CD4-positive, alpha-beta T cell treated with Interleukin-4 for 1 hour (primary cell): ENCODE measurements at places on chromosomes 7 and 10.

GRCh38 chr10:92809840-92810239 lies 38.5 kb upstream of the EXOC6 start:
- DNase-seq: no peak

DNA sequence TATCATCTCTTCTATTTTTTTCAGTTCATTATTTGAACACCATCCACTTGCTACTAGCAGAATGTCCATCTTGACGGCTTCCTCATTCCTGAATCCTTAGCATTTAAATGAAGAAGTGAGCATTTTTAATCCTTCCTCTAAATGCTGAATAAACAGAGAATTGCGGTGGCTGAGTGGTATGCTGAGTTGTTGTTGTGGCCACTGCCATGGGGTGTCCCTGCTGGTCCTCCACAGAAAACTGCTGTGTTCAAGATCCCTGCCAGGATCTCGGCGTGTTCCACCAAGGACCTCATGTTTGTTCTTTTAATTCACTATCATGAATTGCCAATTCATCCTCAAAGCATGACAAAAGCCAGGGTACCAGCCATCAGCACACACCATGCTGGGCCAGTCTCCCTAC lies 48.9 kb upstream of the HABP2 start:
- no peak for DNase-seq

DNA sequence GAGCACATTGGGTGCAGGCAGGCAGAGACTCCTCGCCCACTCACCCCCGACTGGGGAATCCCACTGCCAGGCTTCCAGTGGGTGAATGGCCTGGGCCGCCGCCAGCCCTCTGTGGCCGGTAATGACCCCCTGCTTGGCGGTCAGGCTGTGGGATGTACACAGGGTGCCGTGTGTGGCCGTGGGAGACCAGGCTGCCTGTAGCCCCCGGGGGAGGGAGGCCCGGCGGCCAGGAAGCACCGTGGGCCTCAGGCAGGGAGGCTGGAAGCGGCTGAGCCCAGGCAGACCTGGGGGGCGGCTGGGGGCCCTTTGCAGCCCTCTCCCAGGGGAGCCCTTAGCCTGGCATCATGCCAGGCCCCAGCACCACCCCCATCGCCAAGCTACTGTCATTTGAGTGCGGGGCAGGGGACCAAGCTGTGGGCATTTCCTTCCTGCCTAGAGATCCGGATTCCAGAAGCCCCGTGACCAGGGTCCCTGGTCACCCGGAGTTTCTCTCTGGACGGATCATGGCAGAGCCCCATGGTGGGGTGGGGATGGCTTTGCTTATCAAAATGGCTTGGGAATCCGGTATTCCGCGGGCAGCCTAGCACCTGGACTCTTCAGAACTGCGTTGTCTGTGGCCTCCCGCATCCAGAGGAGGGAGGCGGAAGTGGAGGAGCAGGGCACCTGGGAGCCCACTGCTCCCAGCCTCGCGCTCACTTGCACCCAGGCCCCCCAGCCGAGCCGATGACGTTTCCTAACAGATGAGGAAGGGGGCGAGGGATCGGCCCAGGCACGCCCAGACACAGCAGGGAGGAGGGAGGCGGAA lies 1.1 kb downstream of the TTYH3 start:
- DNase-seq: peak; percentile 53

DNA sequence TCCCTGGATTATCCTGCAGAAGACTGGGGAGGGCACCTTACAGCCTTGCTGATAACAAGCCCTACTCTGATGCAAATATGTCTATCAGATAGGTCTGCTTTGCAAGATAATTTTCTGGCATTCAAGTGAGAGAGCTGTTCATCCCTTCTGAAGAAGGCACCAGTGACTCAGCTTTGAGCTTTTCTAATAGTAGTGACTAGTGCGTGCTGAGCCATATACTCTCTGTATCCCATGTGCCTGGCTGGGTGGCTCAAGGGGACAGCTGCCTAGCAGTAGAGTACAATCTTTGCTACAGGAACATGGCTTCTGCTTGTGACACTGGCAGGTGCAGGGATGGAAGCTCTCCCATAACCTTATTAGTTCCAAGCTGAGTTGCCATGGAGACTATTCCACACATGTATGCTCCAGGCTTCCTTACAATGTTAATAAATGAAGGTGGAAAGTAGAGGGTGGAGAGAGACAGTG lies 35.0 kb upstream of the ABCB4 start:
- DNase-seq: no peak

DNA sequence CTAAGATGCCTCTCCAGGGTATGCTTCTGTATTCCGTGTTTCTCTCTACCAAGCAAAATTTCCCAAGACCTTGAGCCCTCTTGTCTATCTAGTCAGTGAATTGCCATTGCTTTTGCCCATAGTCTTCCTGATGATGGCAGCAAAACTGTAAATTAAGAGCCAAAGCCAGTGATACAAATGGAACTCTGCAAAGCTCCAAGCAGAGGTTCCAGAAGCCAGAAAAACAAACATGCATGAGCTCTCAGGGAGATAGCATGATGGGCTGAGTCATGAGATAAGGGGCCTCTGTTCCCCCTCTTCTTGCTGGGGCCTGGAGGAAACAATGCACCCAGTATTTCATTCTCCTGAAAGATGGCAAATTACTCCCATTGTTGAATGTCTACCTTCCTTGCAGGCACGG lies 24.7 kb downstream of the LSMEM1 start:
- no peak for DNase-seq

- DNase-seq: no peak
Observed at GRCh38 chr10:59085054-59085453, 91.4 kb upstream of the PHYHIPL start.

- no peak for DNase-seq
Observed at GRCh38 chr7:48255046-48255445, 83.8 kb downstream of the ABCA13 start.

- no peak for DNase-seq
Observed at GRCh38 chr7:112485766-112486165, 5.0 kb downstream of the LSMEM1 start.

DNA sequence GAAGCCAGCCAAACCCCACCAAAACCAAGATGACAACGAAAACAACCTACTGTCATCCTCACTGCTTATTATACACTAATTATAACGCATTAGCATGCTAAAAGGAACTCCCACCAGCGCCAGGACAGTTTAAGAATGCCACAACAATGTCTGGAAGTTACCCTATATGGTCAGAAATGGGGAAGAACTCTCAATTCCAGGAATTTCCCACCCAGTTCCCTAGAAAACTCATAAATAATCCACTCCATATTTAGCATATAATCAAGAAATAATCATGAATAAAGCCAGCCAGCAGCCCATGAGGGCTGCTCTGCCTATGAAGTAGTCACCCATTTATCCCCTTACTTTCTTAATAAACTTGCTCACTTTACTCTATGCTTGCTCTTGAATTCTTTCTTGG lies 20.8 kb downstream of the MICU1 start:
- no peak for DNase-seq

DNA sequence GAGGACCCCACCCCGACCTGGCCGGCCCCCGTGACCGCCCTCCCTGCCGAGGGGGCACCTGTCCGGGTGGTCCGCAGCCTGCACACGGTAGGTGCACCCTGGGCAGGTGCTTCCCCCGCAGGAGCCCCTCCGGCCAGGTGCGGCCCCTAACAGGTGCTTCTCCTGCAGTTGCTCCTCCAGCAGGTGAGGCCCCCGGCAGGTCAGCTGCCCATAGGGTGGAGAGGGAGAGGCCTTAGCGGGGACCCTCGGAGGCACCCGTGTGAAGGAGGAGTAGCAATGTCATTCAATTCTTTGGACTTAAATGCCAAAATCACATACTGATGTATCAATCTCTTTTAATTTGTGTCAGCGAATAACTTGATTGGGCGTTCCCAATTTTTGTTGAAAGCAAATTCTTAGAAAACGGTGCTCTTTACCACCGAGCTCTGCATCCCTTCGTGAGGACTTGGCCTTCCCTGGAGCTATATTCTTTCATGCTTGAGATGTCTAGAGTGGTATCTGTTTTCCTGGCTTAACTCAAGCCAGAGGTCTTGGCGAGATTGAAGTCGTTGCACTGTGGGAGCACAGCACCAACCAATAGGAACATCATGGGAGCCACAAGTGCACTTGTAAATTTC lies 738 bp upstream of the NCAPG2 start:
- DNase-seq: no peak

DNA sequence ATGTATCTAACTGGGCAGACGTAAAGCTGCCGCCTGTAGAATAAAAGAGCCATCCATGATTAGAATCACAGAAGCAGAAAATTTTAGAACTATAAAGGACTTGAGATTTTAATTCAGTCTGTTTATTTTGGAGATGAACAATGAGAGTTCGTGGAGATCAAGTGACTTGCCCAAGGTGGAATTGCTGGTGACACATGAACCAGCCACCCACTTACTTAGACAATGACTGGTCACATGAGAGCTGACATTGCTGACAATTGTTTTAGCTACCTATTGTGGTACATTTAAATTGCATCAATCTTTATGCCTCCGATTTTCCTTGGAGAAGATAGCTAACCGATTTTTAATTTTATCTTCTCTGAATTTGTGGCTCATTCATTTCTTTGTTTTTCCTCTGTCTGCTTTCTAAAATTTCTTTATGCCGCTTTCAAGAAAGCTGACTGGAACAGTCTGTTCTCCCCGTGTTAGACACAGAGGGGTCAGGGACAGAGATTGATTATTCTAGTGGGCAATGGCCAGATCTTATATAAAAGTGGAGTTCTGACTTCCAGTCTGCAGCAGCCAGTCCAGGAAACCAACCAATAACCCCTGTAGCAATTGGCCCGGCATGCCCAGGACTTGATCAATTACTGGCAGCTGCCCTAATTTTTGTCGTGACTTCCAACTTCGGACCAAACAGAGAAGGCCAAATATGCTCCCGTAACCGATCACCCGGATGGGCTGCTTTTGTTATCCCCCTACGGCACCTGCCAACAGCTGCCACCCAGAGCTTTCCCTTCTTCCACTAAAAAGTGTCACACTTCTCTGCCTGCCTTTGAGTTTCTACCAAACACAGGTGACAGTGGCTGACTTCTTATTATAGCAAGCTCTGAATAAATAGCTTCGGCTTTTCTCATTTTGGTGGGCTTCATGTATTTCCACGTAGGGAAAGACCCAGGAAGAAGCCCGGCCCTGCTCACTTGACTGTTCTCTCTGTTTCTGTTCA lies 241.6 kb downstream of the CAMK1D start:
- no peak for DNase-seq

GRCh38 chr10:22534849-22535604 lies 179.4 kb downstream of the PIP4K2A start:
- DNase-seq: no peak

DNA sequence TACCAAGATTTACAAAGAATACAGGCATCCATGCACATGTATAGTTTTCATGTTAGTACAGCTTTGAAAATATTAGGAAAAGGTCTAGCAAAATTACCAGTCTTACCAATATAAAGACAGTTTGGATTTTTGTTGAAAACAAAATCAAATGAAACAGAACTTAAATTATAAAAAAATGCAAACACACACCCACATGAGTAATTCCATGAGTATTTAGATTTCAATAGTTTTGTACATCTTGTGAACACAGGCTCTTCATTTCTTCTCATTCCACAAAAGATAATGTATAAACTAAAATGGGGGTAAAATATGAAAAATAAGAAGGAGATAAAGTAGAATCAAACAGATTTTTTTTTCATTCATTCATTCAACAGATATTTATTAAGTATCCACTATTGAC lies 682.2 kb upstream of the ANKRD30A start:
- no peak for DNase-seq

DNA sequence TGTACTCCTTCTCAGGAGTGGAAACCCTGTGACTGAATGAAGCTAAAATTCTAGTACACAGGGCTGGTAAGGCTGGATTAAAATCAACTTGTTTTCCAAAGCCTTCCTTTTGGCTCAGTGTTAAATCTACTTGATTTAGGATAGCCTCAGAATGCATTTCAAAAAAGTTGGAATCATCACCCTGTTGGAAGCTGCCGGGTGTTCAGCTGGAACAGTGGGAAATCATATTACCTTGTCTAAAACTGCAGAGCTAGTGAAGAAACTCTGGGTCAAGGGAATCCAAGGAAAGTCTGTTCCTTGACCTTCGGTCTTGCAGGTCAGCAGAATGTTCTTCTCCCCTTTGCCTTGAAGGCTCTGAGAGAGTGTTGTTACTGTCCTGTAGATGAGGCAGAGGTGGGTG lies 252.1 kb upstream of the INHBA start:
- no peak for DNase-seq

GRCh38 chr7:47074702-47075153 lies 507.2 kb downstream of the TNS3 start:
- DNase-seq: no peak

DNA sequence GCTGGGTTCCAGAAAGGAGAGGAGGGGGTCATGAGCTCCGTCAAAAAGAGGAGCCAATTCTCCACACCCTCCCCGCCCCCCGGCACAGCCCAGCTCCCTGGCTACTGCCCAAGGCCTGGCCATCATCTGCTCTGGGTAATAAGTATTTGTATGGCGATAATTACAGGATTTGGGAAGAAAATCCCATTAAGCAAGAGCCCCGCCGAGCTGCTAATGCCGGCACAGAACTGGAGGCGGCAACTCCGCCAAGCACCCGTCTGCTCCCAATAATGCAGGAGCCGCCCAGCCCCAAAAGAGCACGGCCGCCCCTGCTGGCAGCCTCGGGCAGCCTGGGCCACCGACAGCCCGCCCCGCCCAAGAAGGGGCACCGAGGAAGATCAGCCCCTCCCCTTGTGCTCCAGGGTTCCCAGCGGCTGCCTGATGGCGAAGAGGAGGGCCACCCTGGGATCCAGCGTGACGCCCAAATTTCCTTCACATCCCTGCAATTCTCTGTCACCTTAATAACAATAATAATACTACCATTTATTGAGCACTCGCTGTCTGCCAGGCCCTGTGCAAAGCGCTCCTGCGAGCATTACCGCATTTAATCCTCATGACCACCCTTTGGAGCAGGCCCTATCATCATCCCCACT lies 5.9 kb downstream of the SLIT1 start:
- DNase-seq: no peak

GRCh38 chr7:50456371-50457123 lies 6.4 kb upstream of the FIGNL1 start:
- DNase-seq: no peak

DNA sequence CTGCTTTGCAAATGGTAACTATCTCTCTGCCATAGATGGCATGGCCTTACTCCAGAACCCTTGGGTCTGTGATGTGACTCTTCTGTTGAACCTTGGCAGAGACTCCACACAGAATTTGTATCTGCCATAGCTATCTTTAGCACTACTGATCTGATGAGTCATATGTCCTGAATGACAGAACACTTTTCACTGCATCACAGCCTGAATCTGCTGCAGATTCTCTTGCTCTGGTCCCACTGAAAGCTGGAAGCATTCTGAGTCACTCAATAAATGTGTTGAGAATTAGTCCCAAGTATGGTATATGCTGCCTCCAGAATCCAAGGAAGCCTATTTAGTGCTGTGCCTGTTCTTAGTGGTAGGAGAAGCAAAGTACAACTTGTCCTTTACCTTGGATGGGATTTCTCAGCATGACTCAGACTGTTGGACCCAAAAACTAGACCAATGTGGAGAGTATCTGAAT lies 39.5 kb upstream of the ANKRD1 start:
- no peak for DNase-seq

GRCh38 chr10:103168438-103168837 lies 24.6 kb downstream of the NT5C2 start:
- no peak for DNase-seq

GRCh38 chr7:120874722-120875121 lies 16.8 kb upstream of the TSPAN12 start:
- DNase-seq: no peak
